ENCODE measurements at places on chromosomes 3 and 15. TPM values are rescaled to one million over a fixed set of nuclear protein-coding genes. Genes with fewer than 3 reads are reported as not detected.

The DUOX1 gene
- not detected for total RNA-seq

The SI gene
- total RNA-seq, result not detected

DNA sequence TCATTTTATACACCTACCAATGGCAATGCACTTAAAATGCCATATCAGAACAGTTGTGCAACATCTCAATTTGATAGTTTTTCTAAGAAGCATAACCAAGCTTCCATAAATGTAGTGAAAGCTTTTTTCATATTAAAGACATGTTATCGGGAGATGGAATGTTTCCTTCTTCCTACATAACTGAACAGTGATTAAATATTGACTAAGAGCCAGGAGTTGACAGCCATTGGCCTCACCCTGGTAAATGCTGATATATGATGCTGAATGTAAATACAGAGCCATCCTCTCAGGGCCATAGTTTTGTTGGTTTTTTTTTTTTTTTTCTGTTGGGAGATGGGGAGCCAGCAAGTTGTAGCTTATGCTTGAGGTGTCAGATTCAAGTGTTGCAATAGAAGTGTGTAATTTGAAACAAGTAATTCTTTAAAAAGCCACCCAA, 203.3 kb upstream of the IL12A start:
- DNase-seq, result no peak

DNA sequence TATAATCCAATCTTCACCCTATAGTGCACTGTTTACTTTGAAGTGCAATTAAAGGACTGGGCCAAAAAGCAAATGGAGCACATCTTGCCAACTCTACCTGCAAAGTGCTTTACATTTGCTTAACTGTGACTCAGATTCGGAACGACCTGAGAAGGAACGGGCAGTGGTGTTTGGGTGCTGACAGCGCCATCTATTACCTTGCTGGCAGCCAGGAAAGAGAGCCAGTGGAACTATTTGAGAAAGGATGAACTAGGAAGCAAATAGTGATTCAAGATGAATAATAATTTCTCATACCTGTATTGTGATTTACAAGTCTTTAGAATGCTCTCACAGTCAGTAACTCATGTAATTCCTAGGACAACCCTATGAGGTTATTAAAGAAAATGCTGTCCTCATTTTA, 312.9 kb downstream of the PDCD6IP start:
- DNase-seq, result no peak

DNA sequence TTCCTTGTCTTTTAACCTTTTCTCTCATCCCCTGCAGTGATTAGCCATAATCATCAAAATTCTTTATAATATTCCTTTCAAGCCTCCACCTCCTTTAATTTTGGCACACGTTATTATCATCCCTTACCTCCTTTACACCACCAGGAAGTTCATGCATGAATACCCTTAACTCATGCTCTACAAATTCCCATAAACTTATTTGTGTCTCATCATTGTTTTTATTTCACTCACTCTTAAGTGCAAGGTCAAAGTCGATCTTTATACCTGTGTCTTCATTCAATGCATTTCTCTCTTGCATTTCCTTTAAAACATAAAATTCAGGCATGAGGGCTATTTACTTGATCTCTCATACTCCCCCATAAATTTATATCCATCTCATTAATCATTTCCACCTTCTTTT, 1064.6 kb upstream of the CADM2 start:
- DNase-seq, result no peak

- DNase-seq, result no peak
These were observed 14.0 kb downstream of the ABHD6 start for GRCh38 chr3:58251631-58252035.

DNA sequence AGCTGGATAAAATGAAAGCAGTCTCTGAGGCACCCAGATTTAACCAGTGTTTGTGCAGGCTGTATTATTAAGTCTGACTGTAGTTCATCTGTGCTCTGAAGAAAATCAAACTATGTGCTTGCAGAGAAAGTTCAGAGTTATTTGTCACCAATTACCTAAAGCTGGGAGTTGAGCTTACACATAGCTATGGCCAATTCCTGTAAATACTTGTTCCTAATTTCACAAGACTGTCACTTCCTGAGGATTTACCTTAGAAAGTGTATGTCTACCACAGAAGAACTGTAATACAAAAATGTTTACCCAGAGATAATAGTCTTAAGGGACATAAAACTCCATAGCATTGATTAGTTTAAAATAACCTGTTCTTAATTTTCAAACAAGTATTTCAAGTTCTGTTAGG, 628.4 kb upstream of the TGFBR2 start:
- DNase-seq, result no peak
